Mammary microvascular endothelial cell (primary cell): ENCODE measurements at places on chromosomes 6 and 20. TPM values are rescaled to one million over a fixed set of nuclear protein-coding genes. Genes with fewer than 3 reads are reported as not detected.

The SLC17A1 gene
- total RNA-seq: not detected in 2 replicates

The SLC26A8 gene
- total RNA-seq: not detected in 2 replicates

The FLRT3 gene
- 0.27 and 0.30 TPM in 2 replicates for total RNA-seq

The CPXM1 gene
- total RNA-seq: 0.20 TPM in 1 of 2 replicates, not detected in the other

The VWA7 gene
- 0.49 and 1.6 TPM in 2 replicates for total RNA-seq
